PC-3 (cell line): ENCODE measurements at places on chromosomes 1 and 21. TPM values are rescaled to one million over a fixed set of nuclear protein-coding genes. Genes with fewer than 3 reads are reported as not detected.
A peak's percentile ranks its signal among the peaks of the same experiment; 100 is the strongest.

- no peak overlapping the region for H3K27ac ChIP-seq
- H3K4me3 ChIP-seq, result no peak overlapping the region
- no peaks in the 10 kb centered on the region for H3K4me1 ChIP-seq
- peaks cover 56% of the 10 kb centered on the region for H3K27me3 ChIP-seq
These were observed 2.6 kb downstream of the DLGAP3 start for GRCh38 chr1:34926894-34927293.

CDK18 gene
- 13.2 and 16.4 TPM in 2 replicates for total RNA-seq

PATJ gene
- 28.7 and 35.2 TPM in 2 replicates for total RNA-seq

- DNase-seq, result no peak
- H3K4me1 ChIP-seq, result peaks cover 40% of the 10 kb centered on the region
- H3K36me3 ChIP-seq, result no peaks in the 10 kb centered on the region
- no peak overlapping the region for H3K27ac ChIP-seq
- H3K4me3 ChIP-seq, result no peak overlapping the region
These were observed 16.5 kb upstream of the KLHDC8A start for GRCh38 chr1:205373022-205373797.

DNA sequence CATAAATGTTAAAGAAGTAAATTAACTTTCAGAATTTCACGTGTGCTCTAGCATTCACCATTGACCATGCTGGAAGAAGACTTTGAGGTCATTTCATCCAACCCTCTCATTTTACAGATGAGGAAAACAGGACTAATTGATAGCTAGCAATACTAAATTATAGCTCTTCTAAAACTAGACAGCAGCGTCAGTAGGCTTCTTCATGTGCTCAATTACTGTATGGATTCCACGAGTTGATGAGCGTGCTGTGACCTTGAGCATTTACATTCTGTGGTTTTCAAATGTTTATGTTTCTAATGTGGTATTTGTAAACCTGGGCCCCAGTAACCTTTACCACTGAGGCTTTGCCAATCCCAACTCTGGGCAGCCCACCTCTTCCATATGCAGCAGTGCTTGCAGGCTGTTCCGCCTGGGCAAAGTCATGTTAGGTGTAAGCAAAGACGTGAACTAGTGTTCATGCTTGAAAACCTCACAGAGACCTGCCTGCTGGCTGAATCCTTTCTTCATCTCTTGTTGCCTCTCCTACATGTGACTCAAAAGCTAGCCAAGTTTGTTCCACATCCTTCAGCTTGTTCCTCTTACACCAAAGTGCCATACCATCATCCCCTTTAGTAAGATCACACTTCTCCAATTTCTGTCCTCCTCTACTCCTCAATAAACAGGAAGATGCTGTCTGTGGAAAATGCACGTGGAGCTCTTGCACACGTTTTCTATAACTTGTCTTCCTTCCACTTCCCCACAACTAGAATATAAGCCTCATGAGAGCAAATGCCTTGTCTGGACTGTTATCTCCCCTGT is 17.2 kb downstream of the KCNJ15 start:
- no peaks in the 10 kb centered on the region for H3K27me3 ChIP-seq
- H3K4me1 ChIP-seq, result peaks cover 26% of the 10 kb centered on the region
- no peak overlapping the region for H3K4me3 ChIP-seq
- no peak for DNase-seq
- no peak overlapping the region for H3K27ac ChIP-seq
- no peaks in the 10 kb centered on the region for H3K36me3 ChIP-seq

GRCh38 chr1:86712088-86712860 is 7.9 kb downstream of the SH3GLB1 start:
- no peak for DNase-seq
- H3K27me3 ChIP-seq, result no peaks in the 10 kb centered on the region
- H3K36me3 ChIP-seq, result peaks cover 14% of the 10 kb centered on the region
- H3K27ac ChIP-seq, result no peak overlapping the region
- peaks cover 25% of the 10 kb centered on the region for H3K4me1 ChIP-seq
- H3K4me3 ChIP-seq, result no peak overlapping the region

DNA sequence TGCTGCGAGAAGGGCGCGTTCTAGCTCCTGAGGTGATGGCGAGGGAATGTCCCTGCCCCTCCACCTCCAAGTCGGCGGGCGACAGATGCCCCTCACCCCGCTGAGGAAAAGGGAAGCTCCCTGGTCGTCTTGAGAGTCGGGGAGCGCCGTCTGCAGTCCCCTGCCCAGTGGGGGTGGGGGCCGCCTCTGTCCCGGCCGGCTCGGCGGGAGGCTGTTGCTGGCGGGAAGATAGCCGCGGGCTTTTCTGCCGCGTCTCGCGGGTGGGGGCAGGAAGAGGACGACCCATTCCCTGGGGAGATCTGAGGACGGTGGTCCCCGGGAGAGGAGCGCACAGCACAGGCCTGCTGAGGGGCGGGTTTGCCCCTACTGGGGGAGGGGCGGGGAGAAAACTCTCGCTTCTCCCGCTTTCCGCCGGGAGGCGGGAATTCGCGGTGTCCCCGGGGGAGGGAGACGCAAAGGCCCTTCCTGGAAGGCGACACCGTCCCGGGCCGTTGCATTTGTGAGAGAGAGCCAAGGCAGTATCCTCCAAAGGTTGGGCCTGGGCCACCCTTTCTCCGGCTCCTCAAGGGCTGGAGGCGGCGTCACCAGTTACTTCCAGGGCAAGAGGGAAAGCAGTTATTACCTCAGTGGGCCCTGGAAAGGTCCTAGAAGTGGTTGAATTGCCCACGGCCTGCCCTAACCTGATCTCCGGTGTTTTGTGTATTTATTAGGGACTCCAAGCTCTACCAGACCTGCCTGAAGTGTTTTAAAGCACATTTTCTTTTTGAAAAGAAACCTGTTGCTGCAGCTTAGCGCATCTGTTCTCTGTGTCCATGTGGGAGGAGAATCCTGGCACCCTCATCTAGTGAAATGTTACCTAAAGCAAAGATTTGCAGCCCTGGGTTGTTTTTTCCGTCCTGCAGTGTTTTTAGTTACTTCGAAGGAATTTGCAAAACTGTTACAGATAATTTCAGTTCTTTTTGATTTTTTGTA is 648 bp downstream of the S100PBP start:
- H3K27ac ChIP-seq, result peak overlapping the region; percentile 83
- no peaks in the 10 kb centered on the region for H3K36me3 ChIP-seq
- peak; percentile 76 for DNase-seq
- no peaks in the 10 kb centered on the region for H3K27me3 ChIP-seq

- no peaks in the 10 kb centered on the region; the same call in 1 of the 2 replicates for H3K36me3 ChIP-seq
- no peak overlapping the region for H3K4me3 ChIP-seq
- H3K27ac ChIP-seq, result no peak overlapping the region
These were observed 31.6 kb downstream of the SMYD2 start for GRCh38 chr1:214312530-214313051.

GRCh38 chr1:151851886-151852285 is 1.6 kb downstream of the THEM5 start:
- peaks cover under 1% of the 10 kb centered on the region; the same call in 1 of the 2 replicates for H3K4me1 ChIP-seq
- H3K27me3 ChIP-seq, result peaks cover 18% of the 10 kb centered on the region
- H3K27ac ChIP-seq, result no peak overlapping the region
- no peak for DNase-seq
- H3K36me3 ChIP-seq, result no peaks in the 10 kb centered on the region
- no peak overlapping the region for H3K4me3 ChIP-seq

GRCh38 chr1:242534753-242535152 is 10.3 kb upstream of the PLD5 start:
- H3K36me3 ChIP-seq, result no peaks in the 10 kb centered on the region
- H3K4me3 ChIP-seq, result no peak overlapping the region
- H3K4me1 ChIP-seq, result no peaks in the 10 kb centered on the region
- DNase-seq, result no peak
- H3K27me3 ChIP-seq, result peaks cover 32% of the 10 kb centered on the region
- no peak overlapping the region for H3K27ac ChIP-seq

OR10K2 gene
- total RNA-seq, result not detected in 2 replicates

DNA sequence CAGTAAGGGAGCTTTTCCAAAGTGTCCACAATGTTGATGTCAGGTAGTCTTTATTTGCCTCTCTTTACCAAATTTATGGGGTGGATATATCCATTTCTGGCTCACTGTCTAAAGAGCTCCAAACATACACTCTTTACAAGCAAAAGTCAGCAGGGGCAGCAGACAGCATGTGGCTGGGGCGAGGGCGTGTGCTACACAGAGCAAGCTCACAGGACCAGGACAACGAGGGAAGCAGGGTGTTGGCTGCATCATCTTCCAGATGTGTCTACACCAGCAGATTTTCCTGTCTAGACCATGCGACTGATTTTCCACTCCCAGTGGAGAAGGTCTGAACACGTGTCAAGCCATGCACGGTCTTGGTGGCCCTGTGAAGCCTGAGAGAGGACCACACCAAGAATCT is 123.8 kb downstream of the TRABD2B start:
- H3K36me3 ChIP-seq, result no peaks in the 10 kb centered on the region
- H3K4me3 ChIP-seq, result no peak overlapping the region
- H3K27me3 ChIP-seq, result no peaks in the 10 kb centered on the region
- no peak overlapping the region for H3K27ac ChIP-seq

- H3K27me3 ChIP-seq, result peaks cover 56% of the 10 kb centered on the region
- H3K4me1 ChIP-seq, result no peaks in the 10 kb centered on the region
- no peak for DNase-seq
- no peak overlapping the region for H3K4me3 ChIP-seq
- H3K27ac ChIP-seq, result no peak overlapping the region
These were observed 552 bp downstream of the DLGAP3 start for GRCh38 chr1:34928699-34929496.

DNA sequence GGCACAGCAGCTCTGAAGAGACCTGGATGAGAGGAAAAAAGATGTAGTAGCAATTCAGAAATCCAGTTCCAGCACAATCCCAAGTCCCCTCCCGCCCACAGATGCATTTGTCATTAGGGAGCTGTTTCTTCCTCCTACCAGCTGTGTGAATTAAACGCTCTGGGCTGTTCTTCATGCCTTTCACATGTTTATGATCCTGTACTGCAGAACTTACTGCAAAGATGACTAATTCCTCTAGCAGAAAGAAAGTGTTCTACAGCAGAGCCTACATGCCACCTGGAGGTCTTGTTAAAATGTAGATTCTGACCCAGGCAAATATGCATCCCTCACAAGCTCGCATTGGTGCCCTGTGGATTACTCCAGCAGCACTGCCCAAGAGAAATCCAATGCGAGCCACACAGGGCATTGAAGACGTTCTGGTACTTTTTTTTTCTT is 6.5 kb downstream of the ENO1 start:
- peaks cover 89% of the 10 kb centered on the region for H3K36me3 ChIP-seq
- DNase-seq, result no peak
- peak overlapping the region; percentile 97 for H3K27ac ChIP-seq
- peak overlapping the region; percentile 66; the same call in 1 of the 2 replicates for H3K4me3 ChIP-seq
- no peaks in the 10 kb centered on the region for H3K27me3 ChIP-seq

MAGOH gene
- 48.9 and 53.1 TPM in 2 replicates for total RNA-seq

GRCh38 chr1:25985670-25986069 is 12.2 kb downstream of the PAFAH2 start:
- H3K4me3 ChIP-seq, result no peak overlapping the region
- no peak overlapping the region for H3K27ac ChIP-seq
- no peaks in the 10 kb centered on the region; the same call in 1 of the 2 replicates for H3K36me3 ChIP-seq
- H3K27me3 ChIP-seq, result no peaks in the 10 kb centered on the region
- no peak for DNase-seq

SYT11 gene
- 0.29 and 0.44 TPM in 2 replicates for total RNA-seq

DNA sequence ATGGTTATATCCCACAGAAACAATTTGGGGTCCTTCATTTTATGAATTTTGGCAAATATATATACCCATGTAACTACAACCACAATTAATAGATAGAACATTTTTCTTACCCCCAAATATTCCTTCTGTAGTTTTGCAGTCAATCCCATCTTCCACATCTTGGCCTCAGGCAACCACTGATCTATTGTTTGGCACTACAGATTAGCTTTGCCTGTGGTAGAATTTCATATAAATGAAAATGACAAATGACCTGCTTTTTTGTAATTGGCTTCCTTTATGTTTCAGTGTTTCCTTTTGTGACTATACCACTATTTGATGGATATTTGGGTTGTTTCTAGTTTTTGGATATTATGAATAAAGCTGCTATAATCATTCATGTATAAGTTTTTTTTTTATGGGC is 91.5 kb downstream of the MAST2 start:
- H3K27me3 ChIP-seq, result no peaks in the 10 kb centered on the region
- no peak for DNase-seq
- no peak overlapping the region for H3K4me3 ChIP-seq
- no peak overlapping the region for H3K27ac ChIP-seq
- H3K36me3 ChIP-seq, result no peaks in the 10 kb centered on the region
- peaks cover 20% of the 10 kb centered on the region for H3K4me1 ChIP-seq

CHRM3 gene
- 1.2 and 3.5 TPM in 2 replicates for total RNA-seq

DNA sequence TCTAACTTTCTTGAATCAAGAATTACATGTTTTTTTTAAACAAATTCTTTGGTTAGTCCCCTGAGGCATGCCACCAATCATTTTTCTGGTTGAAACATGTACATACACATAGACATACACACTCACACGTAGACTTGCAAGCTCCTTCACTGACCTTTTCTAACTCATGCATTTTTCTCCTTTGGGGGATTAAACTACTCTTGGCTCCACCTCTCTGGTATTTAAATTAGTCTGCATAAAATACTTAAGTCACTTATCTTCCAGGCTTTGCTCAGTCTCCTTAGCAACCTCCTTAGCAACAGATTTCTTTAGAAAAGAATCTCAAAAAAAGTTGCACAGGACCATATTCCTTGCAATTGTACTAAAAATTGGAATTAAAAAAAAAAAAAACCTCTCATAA is 440.9 kb upstream of the LRRC7 start:
- no peak for DNase-seq
- H3K4me1 ChIP-seq, result no peaks in the 10 kb centered on the region
- H3K27ac ChIP-seq, result no peak overlapping the region
- no peak overlapping the region for H3K4me3 ChIP-seq

DNA sequence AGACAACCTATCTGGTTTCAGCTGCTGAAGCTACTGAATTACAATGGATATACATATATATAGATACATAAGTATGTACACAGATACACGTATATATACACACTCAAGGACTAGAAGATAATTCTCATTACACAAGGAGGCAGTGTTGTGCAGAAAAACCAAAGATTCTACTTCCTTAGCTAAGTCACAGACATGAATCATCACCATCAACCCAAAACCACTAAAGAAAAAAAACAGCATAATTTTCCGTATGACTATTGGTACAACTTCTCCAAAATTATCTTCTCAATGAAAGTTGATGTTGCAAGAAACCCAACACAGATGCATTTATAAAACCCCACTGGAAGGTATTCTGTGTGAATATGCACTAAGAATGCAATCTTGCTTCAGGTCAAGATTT is 36.8 kb upstream of the RPF1 start:
- H3K36me3 ChIP-seq, result no peaks in the 10 kb centered on the region
- H3K4me1 ChIP-seq, result peaks cover 12% of the 10 kb centered on the region
- H3K27me3 ChIP-seq, result no peaks in the 10 kb centered on the region

- H3K27me3 ChIP-seq, result no peaks in the 10 kb centered on the region
- no peak for DNase-seq
- H3K27ac ChIP-seq, result no peak overlapping the region
- H3K4me1 ChIP-seq, result no peaks in the 10 kb centered on the region
These were observed 32.1 kb downstream of the GJA4 start for GRCh38 chr1:34824817-34825454.

RHCE gene
- 1.1 and 1.4 TPM in 2 replicates for total RNA-seq

FLVCR1 gene
- 13.9 and 15.4 TPM in 2 replicates for total RNA-seq
